ENCODE measurements at places on chromosomes 3 and 15.

DNA sequence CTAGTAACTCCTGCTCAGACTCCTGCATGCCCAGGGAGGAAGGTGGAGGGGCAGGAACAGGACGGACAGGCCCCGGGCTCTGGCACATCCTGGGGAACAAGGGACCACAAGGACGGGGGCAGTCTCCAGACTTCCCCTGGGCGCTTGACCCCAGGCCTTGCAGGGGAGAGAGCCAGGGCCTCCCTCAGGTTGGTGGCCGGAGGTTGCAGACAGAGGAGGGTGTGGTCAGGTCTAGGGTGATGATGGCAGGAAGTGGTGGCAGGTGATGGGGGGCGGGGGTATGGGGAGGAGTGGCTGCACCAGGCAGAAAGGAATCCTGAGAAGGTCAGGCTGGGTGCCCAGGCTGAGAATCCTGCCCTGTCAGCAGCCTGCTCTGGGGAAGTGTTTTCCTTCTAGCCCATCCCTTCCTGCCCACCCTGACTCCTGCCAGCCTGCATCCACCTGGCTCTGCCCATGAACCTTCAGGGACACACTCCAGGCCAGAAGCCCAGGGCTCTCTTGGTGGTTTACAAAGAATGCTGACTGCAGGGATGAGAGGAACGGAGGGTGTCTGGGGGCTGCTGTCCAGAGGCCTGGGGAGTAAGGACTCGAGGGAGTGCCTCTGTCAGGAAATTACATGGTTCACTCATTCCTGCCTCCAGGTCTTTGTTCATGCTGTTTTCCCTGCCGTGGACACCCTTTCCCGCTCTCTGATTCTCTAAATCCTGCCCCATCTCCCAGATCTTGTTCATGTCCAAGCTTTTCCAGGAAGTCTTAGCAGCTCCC lies 15.8 kb downstream of the LOXL1 start:
- no peak for DNase-seq

GRCh38 chr3:22977042-22977441 lies 226.1 kb upstream of the UBE2E2 start:
- DNase-seq = no peak

GRCh38 chr15:63493436-63493835 lies 11.0 kb upstream of the USP3 start:
- DNase-seq = no peak

DNA sequence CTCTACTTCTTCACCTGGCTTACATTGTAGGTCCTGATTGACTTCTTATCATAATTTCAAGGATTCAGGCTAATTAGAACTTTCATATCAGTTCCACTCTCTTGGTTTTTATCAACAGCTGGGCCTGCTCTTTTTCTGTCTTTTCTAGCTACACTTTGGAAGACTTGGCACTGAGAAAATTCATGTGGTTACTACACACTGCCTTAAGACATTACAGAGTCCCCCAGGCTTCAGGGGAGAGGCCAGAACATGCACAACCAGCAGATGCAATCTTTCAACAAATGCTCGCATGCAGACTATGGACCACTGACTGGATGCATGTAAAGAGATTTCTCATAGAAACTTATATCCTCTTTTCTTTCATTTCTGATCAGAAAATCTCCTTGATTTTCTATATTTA lies 423.5 kb downstream of the TUSC7 start:
- no peak for DNase-seq

DNA sequence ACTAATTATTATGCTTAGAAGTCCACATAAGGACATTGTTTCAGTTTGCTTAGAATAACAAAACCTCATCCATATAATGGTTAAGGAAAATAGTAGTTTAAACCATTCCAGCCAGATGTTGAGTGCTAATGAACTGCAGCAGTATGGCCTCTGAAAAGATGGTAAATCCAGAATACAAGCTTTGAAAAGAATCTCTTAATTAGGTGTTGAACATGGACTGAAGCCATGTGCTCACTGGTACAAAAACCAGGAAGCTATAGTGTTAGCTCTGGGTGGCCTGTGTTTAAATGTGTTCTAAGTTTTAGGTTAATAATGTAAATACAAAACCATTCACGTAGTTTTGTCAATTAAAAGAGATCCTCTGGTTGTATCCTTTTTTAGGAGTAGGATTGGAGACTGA lies 78.2 kb downstream of the GALK2 start:
- DNase-seq = no peak

GRCh38 chr3:193269343-193270028 lies 28.5 kb downstream of the PLAAT1 start:
- no peak for DNase-seq

DNA sequence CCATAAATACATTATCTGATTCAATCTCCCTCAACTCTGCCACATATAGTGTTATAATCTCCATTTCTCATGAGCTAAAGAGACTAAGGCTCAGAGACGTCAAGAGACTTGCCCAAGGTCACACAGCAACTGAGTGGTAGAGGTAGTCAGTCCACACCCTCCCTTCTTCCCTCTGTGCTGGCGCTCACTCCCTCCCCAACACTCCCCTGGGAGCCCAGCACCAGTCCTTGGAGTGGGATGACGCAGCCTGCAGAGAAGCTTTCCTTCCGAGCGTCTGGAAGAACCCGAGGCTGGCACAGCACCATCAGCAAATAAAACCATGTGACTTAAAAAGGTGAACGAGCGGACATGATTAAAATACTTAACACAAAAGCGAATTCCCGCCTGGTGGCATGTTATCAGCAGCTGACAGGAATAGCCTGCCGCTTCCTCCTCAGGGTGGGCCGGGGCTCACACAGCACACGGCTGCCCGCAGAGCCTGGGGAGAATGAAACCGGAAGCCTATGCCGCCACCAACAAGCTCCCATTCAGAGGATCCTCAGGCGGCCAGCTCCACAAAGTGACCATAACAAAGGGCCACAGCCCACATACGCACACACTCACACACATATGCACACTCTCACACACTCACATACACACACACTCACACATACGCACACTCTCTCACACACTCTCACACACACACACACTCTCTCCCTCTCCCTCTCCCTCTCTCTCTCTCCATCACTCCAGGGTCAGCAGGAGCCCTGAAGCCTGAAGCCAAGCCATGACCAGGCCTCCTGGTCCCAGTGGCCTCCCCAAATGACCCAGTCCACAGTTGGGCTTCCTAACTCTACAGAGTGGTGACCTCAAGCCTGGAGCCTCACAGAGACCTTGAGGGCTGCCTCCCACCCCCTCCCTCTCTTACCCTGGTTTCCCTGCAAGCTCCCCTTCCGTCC lies 120.5 kb downstream of the XXYLT1 start:
- no peak for DNase-seq

GRCh38 chr3:124325248-124325647 lies 333.3 kb upstream of the ROPN1 start:
- DNase-seq = no peak

GRCh38 chr3:167057581-167057980 lies 322.5 kb downstream of the ZBBX start:
- DNase-seq = no peak

DNA sequence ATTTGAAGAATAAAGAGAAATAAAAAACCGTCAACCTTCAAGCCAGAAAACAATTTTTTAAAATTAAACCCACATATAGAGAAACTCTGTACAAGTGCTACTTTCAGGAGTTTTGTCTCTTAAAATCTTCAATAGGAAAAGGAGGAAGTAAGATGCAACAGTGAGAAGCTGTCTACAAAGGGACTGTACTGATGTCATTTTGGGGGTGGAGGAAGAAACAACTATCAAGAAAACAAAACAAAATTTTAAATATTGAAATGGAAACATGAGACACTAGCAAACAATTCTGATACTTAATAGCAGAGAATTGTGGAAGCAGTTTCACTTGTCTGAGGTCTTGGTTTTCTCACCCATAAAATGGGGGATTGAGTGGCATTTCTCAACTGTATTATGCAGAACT lies 84.4 kb downstream of the SLMAP start:
- DNase-seq = no peak

DNA sequence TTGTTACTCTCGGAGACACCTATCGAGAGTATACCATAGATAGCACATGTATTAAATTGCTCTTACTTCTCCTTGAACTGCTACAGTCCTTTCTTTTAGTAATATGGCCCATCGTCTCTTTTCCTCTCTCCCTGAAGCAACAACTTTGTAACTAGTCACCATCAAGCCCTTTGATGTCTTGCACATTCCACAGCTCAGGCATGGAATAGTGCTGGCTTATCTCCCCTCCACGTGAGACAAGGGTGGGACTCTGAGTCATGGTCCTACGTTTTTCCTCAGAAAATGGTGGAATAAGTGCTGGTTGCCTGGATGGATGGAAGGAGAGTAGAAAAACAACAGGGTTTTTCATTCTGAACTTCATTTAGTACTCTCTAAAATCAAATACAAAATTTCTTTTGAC lies 163.3 kb upstream of the MBNL1 start:
- DNase-seq = no peak

- DNase-seq = no peak
Measured at GRCh38 chr3:152620395-152620794, 214.5 kb upstream of the P2RY1 start.

DNA sequence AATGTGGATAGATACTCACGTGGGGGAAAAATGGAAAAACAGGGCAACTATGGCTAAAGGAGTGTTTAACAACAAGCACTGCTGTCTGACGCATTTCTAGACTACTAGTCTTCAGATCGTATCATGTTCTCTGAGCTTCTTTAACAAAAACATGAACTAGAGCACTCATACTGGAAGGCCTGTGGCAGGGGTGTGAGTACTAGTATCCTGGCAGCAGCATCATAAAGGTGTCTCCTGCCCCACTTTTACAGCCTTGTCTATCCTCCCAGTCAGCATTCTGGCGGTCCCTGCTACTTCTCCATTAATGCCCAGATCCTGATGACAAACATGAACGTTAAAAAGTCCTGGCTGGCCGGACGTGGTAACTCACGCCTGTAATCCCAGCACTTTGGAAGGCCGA lies 4.0 kb downstream of the FMN1 start:
- DNase-seq = no peak

DNA sequence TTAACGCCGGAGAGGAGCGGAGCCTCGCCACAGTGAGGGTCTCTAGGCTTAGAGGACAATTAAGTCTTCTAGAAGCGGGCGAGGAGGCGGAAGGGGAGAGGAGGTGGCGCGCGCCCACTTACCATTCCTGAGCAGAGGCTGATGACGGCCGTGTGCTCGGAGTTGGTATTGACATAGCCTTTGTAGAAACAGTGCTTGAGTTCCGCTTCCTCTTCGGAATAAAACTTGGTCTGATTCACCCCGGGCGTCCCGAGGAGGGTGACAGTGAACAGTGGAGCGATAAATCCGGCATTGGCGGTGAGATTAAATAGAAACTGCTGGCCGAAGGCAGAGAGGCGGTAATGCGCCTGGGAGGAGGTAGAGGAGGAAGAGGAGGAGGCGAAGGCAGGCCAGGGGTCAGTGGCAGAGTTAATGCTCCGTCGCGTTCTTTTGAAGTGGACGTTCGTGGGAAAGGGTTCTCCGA lies 1.3 kb downstream of the ADAMTS9 start:
- DNase-seq = no peak

DNA sequence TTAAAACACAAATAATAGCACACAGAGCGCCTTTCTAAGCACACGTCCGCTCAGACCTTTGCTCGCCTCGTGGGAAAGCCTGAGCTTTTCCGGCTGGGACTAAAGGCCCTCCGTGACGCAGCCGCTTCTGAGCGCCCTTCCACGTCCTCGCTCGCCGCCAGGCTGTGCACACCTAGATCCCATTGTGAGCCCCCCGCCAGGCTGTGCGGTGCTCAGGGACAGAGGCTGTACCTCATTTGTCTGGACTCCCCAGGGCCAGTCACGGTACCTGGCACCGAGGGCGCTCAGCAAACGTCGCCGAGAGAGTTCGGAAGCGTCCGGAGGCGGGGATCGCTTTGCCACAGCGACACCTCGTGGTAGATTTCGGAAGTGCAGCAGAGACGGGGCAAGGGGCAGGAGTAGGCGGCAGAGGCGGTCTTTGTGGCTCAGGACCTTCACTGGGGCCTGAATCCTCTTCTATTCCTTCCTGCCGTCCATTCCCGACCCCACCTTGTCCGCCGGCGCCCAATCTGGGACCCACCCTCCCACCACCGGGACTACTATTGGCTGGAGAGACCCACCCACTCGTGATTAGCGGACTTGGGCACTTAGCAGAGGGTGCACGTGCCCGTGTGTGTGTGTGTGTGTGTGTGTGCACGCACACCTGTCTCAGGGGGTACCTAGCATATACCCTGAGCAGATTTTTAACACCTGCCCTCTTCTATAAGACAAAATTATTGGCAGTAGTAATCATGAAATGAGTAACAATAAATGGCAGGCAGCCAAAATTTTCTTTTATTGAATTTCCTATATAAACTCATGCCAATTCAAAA lies 65.6 kb downstream of the RHCG start:
- peak; percentile 69 for DNase-seq

DNA sequence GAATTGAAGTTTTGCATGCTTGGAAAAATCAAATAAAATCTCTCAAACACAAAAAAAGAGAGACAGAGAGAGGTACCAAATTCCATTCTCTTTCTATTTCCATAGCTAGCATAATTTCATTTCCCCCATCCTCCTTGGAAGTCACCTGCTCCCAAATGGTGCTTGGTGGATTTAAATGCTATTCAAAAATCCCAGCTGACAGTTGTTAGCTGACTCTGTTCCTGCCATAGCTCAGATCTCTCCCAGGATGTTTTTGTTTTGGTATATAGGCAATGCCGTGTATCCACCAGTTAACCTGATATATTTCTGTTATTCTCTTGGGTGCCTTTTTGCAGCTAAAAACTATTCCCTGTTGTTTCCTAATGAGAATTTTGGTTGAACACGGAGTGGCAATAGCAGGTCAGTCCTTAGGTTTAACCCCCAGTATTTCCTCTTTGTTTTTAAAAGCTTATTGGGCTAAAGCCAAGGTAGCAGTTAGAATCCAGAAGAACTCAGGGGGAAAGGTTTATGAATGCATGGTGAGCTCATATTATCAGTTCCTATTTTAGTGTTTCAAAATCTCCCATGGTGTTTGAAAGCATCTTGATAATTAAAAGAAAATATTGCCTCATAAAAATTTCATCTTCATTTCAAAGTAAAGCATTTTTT lies 240.0 kb upstream of the GBE1 start:
- DNase-seq = no peak

DNA sequence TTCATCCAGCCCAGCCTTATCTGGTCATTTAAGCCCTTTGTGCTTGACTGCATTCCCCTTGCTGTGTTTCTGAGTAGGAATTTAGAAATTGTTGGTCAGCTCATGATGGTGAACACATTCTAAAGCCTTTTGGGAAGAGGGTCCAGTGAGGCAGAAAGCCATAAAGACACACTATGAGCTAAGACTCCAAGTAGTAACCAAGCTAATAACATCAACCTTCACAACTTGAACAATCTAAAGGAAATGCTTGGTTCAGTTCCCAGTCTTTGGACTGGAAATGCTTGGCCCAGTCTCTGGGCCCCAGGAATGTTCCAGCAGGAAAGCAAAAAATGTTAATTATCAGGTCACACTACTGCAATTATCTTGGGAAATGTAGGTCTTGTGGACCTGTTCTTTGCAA lies 7.7 kb downstream of the PLSCR1 start:
- DNase-seq = no peak

GRCh38 chr3:100523050-100523760 lies 30.8 kb downstream of the TMEM45A start:
- DNase-seq = no peak

GRCh38 chr3:71710906-71711494 lies 14.2 kb downstream of the EIF4E3 start:
- DNase-seq = no peak

GRCh38 chr15:81633889-81634288 lies 259.9 kb upstream of the TMC3 start:
- DNase-seq = no peak
